ENCODE measurements at places on chromosomes 2 and 18.

GRCh38 chr2:207952564-207953345, 72.6 kb downstream of the PLEKHM3 start:
- DNase-seq, result no peak

GRCh38 chr2:137000811-137001210, 235.5 kb downstream of the THSD7B start:
- DNase-seq, result peak; percentile 21

DNA sequence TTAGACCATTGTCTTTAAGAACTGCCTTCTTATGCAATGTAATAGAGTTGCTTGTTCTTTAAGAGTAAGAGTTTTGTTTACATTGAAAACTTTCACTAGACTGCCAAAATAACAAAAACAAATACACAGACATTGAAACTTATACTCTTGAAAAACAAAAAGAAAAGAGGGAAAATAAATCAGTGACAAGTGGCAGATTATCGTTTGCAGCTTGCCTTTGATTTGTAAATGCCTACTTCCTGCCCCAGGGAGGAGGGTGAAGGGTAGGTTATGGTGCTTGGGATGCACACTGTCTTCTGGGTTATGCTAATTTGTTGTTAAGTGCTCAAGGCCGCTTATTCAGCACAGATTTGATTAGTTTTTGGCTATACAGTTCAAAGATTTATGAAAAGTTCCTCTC, 198.7 kb downstream of the TGIF1 start:
- no peak for DNase-seq

DNA sequence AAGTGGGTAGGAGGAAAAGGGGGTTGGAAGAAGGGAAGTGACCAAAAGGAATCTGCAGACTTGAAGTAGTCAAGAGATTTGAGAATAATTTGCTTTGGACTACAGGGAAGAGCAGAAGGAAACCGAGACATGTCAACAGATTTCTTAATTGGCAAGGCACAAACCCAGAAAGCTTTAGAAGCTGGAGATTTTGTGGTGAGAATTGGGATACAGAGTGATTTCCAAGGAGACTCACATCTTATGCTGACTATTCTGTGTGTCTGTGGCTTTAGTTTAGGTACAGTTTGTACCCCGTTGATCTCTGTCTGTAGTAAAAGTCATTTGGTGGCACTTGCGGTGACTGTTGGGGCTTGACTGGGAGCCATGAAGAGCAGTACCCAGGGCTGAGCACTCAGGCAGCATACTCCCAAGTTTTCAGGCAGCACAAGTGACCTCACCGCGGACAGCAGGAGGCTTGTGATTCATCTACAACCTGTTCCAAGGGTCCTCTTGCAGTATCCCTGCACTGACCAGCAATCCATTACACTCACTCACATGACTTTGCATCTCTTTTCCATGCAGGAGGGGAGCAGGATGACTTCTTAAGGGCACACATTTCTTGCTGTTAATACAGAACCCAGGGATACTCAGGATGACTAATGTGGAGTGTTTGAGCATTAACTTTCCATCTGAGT, 97.1 kb upstream of the TNP1 start:
- no peak for DNase-seq

GRCh38 chr18:76429262-76430126, 65.5 kb downstream of the ZNF516 start:
- no peak for DNase-seq

All from NCI-H1105 (cell line).